H1 (cell line): ENCODE measurements at places on chromosomes 1 and 21. TPM values are rescaled to one million over a fixed set of nuclear protein-coding genes. Genes with fewer than 3 reads are reported as not detected.

GRCh38 chr21:35231090-35231489 is 182.0 kb upstream of the RUNX1 start:
- DNase-seq = no peak

- DNase-seq = peak; percentile 53
Measured at GRCh38 chr21:44548922-44549321, 2.4 kb downstream of the KRTAP10-2 start.

DNA sequence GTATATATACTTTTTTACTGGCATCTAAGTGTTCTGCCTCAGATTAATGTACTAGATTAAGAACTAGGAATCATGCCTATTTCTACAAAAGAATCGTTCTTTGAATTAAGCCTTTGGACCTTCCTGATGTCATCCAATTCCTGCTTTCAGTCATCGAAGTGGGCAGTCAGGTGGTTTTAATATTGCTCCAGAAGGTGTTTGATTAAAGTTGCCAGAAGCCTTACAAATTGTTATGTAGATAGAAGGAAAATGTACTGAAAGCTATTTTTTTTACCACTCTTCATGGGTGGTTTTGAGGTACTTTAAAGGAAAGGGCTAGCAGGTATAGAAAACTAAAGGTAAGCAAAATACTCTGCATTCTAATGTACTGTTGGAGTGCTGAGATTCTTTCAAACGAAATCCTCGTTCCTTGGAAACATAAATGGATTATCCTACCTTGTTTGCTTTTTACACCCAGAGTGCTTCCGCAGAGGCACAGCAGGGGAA is 716 bp downstream of the CTBS start:
- DNase-seq = no peak

GRCh38 chr21:35504277-35504676 is 455.2 kb upstream of the RUNX1 start:
- no peak for DNase-seq

DNA sequence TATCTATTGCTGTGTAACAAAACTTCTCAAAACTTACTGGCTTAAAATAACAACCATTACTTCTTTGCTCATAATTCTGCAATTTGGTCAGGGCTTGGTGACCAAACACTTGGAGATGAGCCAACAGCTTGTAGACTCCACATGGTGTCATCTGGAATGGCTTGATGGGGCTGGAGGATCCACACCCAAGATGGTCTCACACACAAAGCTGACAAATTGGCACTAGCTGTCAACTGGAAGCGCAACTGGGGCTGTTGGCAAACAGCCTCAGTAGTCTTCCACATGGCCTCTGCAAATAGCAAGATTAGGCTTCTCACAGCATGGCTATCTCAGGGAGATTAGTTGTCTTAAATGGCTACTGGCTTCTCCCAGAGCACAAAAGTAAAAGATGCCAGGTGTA is 27.1 kb upstream of the MTF2 start:
- DNase-seq = no peak

DNA sequence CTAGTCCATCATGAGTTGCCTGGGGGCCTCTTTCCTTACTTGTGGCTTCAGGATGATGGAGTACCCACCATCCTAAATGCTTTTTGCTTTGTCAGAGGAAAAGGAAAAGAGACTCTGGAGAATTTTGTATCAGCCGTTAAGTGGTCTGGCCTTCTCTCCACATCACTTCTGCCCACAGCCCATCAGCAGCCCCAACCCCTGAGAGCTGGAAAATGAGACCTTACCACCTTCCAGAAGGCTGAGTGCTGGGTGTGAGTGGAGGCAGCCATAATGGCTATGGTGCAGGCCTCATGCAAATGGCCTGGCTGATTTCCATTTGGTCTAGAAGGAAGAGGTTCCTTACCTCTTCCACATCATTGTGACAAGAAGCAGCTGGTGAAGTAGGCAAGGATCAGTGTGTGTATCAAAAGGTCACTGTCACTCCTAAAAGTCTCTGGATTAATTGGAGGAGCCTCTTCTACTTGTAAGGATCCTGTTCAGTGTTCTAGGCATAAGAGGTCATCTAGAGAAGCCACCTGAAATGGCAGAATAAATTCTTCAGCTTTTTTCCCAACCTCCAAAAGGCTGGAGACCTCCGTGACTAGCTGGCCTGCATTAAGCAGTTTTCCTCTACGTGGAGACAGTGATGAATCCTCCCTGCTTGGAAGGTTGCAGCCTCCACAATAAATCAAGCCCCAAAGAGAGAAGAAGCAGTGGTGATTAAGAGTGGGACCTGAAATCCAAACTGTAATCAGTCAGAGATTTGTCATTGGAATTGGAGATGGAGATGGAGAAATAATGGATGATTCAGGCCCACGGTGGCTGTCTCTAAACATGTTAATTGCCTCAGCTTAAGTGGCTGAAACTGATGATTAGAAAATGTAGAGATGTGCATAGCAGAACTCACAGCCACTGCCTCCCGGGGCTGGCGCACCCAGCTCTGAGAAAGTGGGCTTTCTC is 111.5 kb downstream of the CNIH3 start:
- no peak for DNase-seq

DNA sequence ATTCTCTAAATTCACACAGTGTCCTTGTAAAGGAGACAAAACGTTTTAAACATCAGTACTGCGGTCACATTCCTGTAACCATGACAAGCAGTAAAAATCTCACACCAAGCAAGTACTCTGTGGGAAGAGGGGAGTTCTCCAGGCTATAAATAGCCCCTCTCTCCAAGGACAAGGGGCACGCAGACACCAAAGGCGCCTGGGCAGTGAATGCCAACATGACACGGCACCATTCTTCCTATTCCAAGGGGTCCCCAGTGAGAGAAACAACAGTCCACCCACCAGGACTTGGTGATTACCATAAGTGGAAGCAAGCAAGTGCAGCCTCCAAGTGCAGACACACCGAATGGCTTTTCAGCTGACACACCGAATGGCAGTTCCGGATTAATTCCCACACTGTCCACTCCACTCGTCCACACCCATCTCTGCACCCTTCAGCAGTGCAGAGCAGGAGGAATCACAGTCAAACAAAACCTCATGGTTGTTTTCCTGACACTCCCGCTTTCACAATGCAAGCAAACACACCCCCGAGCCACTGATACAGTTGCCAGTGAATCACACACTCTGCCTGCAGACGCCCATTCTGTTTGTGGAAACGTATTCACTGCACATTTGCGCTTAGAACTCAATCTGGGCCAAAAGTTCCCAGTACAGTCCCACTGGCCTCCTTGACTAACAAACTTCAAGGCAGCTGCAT is 1.8 kb downstream of the PTTG1IP start:
- no peak for DNase-seq

DNA sequence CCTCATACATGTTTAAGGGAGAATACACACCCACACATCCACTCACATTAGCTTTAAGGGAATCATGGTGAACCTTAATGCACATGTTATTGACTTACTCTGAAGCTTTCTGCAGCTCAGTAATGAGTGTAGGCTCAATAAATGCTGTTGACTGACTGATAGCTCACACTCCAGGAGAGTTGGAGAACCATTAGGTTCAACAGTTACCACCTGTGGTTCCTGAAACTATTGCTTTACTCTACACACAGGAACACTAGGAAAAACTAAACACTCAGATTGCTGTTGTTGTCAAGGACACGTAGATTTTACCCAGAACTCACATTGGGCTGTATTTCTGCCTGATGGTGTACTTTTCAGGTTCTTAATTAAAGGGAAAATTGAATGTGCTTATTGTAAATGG is 37.3 kb downstream of the ZC3H11B start:
- no peak for DNase-seq

- DNase-seq = no peak
Measured at GRCh38 chr1:26970810-26971209, 10.5 kb upstream of the KDF1 start.

DNA sequence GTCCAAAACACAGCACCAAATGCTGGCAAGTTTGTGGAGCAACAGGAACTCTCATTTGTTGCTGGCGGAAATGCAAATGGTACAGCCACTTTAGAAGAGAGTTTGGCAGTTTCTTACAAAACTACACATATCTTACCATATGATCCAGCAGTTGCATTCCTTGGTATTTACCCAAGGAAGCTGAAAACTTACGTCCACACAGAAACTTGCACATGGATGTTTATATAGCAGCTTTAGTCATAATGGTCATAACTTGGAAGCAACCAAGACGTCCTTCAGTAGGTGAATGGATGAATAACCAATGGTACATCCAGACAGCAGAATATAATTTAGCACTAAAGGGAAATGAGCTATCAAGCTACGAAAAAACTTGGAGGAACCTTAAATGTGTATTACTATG is 66.4 kb downstream of the MARK1 start:
- no peak for DNase-seq

GRCh38 chr1:221900678-221901077 is 158.8 kb upstream of the DUSP10 start:
- no peak for DNase-seq

DNA sequence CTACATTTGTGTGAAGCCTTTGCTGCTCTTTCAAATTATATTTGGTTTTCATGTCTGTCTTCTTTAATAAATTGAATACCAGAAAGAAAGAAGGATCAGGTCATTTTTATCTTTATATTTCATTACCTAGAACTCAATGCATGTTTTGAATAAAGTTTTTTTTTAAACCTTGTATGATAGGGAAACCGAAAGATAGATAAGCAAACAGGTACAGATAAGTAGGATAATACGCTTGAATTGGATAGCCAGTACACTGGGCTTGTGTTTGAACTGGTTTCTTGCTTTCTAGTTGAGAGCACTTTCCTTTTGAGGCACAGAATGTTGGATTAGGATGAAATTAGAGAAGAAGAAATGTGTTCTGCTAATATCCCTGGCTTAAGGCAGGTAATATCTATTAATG is 46.9 kb downstream of the PKN2 start:
- DNase-seq = no peak

DNA sequence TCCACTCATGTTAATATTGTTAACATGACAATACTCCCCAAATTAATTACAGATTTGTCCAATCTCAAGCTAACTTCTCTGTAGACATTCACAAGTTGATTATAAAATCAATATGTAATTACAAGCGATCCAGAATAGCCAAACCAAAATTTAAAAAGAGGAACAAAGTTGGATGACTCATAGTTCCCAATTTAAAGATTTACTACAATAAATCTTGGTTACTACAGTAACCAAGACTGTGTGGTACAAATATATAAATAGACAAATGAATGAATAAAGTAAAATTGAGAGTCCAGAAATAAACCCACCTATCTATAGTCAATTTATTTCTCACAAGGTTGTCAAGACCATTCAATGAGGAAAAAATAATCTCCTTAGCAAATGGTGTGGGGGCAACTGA is 7.1 kb upstream of the KRTAP10-4 start:
- no peak for DNase-seq

DNA sequence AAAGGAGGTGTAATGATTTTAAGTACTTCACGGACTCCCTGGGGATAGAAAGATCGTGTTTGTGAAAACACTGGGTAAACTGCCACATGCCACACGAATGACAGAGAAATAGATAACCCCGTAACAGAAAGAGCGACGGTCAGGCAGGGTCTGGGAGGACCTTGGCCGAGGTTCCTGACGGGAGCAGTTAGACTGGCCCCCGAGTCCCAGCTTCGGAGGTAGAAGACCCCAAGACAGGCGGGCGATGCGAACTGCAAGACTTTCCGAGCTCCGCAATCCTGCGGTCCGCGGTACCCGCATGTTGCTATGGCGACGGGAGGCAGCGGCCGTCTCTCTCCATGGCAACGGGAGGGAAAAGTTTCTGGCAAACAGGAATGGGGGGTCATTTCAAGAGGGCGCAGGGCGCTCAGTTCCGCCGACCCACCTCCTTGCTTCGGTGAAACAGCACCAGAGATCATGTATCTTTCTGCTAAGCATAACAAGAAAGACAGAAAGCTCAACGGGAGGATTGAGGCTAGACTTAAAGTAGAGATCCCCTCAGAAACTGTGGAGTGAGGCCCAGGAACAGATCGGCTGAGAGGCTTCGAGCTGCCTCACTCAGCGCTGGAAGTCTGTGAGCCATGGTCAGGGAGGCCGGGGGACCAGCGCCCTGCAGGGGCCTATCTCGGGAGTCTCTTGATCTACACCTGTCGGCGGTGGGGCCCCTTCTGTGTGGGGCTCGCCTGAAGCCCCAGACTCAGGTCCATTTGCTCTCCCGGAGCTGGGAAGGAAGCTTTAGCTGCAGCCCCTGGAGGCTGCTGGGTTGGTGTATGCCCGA is 685 bp upstream of the SYT6 start:
- DNase-seq = peak; percentile 85

GRCh38 chr1:57116871-57117270 is 151.1 kb upstream of the C8B start:
- no peak for DNase-seq

Gene TLCD4
- 3.5 and 4.2 TPM in 2 replicates for total RNA-seq

Gene C1orf146
- total RNA-seq = not detected in 2 replicates

Gene MEAF6
- total RNA-seq = 36.9 and 38.8 TPM in 2 replicates

Gene C1orf185
- total RNA-seq = not detected in 2 replicates

Gene WNT3A
- total RNA-seq = 0.10 and 0.19 TPM in 2 replicates

Gene SYTL1
- 6.4 and 8.8 TPM in 2 replicates for total RNA-seq

Gene DHRS3
- 32.5 and 37.8 TPM in 2 replicates for total RNA-seq

Gene TMEM53
- total RNA-seq = 6.7 and 9.5 TPM in 2 replicates

Gene CMPK1
- total RNA-seq = 34.3 and 36.9 TPM in 2 replicates
